ENCODE measurements at places on chromosomes 2 and 18.

GRCh38 chr18:57666818-57667497, 45.3 kb upstream of the NARS1 start:
- DNase-seq, result no peak

GRCh38 chr2:160363055-160363454, 130.6 kb downstream of the RBMS1 start:
- DNase-seq, result no peak

GRCh38 chr2:178335230-178335629, 115.7 kb downstream of the PRKRA start:
- no peak for DNase-seq

DNA sequence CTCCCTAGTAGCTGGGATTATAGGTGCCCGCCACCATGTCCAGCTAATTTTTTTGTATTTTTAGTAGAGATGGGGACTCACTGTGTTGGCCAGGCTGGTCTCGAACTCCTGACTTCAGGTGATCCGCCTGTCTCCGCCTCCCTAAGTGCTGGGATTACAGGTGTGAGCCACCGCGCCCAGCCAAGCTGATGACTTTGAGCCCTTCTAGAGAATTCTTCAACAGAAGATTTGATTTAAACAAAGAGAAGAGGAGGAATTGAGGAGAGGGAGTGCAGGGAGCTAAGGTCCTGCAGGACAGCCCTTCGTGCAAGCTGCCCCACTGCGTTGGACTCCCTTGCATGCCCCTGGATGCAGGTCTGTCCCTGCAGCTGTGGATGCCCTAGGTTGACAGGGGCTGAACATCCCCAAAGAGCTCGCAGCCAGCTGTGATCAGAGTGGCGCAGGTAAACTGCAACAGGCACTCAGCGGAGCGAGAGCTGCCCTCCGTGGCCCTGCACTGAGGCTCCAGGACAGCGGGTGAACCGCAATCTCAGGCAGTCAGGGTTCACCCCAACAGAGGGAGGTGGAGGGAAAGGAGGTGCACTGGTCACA, 13.7 kb downstream of the ADRA2B start:
- no peak for DNase-seq

- DNase-seq, result no peak
These were observed 66.3 kb upstream of the GLI2 start for GRCh38 chr2:120669121-120669952.

- no peak for DNase-seq
These were observed 53.0 kb downstream of the LYPD6 start for GRCh38 chr2:149383340-149383739.

GRCh38 chr2:96498021-96498431, 7.1 kb downstream of the NEURL3 start:
- no peak for DNase-seq

GRCh38 chr18:56470406-56471351, 167.7 kb downstream of the TXNL1 start:
- DNase-seq, result no peak

DNA sequence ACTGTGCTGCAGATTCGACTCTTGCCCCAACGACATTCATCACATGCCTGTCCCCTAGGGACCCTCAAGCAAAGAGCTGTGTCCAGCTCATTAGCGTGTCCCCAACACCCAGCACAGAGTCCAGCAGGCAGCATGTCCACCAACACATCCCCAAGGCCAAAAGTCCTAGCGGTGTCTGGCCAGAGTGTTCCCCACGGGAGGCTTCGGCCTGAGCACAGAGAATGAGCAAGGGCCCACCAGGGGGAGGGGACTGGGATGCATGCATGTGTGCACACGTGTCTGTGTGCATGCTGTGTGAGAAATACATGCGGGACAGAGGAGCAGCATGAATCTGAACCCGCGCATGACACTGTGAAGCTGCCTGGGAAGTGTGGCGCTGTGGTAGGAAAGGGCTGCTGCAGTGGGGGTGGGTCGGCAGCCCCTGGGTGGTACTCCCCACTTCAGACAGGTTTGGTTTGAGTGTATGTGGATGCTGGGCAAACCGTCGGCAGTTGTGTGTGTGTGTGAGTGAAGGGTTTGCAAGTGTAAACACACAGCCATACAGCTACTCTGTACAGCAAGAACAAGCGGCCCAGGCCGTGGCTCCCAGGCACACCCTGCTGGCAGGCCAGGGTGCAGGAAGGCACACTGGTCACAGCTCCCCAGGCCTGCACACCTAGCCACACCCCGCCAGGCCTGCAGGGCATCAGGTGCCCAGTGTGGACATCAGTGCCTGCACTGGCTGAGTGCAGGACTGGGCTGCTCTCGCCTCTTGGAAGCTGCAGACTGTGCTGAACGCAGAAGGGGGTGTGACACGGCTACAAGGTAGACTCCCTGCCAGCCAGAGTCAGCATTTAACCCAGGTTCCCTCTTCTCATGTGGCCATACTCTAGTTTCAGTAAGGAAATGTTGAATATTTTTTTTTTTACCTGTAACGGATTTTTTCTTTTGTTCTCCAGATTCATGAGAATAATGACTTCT, 19.5 kb upstream of the HES6 start:
- no peak for DNase-seq

- no peak for DNase-seq
These were observed 4.0 kb downstream of the DIPK1C start for GRCh38 chr18:74453016-74453566.

- DNase-seq, result no peak
These were observed 94.5 kb upstream of the TTC39C start for GRCh38 chr18:23920054-23920453.

DNA sequence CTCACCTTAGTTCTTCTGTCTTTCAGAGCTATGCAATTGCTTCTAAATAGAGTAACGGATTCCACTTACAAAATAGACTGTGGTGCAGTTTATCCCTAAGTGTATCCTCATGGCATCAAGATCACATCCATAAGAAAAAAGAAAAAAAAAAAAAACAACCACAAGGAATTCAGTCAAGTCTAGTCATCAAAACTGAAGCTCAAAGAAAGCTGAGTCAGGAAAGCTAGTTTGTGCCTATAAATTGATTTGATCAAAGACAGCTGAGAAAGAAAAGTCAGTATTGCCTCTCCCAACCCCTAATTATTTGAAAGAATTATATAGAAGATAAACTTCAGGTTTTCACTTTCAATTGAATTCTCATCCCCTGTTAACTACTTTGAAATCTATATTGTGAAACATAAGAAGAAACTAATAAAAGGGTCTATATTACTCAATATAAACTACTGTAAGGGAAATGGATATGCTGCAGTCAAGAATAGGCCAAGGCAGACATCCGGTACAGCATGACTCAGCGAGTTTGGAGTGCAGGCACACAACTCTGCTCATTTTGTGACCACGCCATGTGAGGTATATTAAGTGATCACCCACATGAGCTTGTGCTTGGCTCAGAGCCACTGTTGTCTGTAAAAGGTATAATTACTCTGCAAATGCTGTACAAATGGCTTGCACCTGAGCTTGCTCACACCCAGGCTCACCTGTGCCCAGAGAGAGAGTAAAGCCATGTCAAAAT, 568.1 kb upstream of the CRIM1 start:
- no peak for DNase-seq

GRCh38 chr2:153417077-153417476, 61.5 kb downstream of the RPRM start:
- no peak for DNase-seq

DNA sequence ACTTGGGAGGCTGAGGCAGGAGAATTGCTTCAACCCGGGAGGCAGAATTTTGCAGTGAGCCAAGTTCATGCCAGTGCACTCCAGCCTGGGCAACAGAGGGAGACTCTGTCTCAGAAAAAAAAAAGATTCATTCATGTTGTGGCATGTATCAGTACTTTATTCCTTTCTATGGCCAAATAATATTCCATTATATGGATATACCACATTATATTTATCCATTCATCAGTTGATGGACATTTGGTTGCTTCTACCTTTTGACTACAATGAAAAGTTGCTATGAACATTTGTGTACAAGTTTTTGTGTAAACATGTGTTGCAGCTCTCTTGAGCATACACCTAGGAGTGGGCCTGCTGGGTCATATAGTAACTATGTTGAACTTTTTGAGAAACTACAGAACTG, 9.2 kb upstream of the MAT2A start:
- DNase-seq, result no peak
